Activated CD4-positive, alpha-beta memory T cell treated with anti-CD3 and anti-CD28 coated beads, Interleukin-2, amount 10 ng/mL, durations not matched to agents 7 days and 5 days (primary cell): ENCODE measurements at places on chromosomes 7 and 10.

DNA sequence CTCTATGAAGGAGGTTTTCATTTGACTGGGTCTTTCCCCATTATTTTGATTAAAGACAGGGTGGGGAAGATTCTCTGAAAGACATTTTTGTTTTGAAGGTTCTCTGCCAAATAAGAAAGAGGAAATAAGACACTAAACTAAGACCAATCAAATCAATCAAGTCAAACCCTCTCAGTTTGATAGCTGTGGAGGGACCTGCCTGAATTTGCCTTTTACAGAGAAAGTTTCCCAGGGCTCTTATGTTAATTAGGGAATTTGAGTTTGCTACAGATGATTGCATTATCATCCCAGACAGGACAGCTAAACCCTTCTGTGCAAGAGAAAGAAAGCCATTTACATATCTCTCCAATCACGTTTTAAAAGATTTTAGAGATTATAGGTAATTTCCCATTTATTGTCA, 80.0 kb downstream of the CSTF2T start:
- no peak for DNase-seq
- H3K4me1 ChIP-seq = no peaks in the 10 kb centered on the region
- H3K27ac ChIP-seq = no peak overlapping the region
- H3K36me3 ChIP-seq = no peaks in the 10 kb centered on the region

GRCh38 chr7:91151916-91152315, 112.3 kb upstream of the FZD1 start:
- no peak for DNase-seq
- no peak overlapping the region for H3K27ac ChIP-seq
- no peaks in the 10 kb centered on the region for H3K36me3 ChIP-seq
- no peaks in the 10 kb centered on the region for H3K27me3 ChIP-seq
- H3K4me3 ChIP-seq = no peak overlapping the region

- H3K36me3 ChIP-seq = no peaks in the 10 kb centered on the region
- H3K27me3 ChIP-seq = no peaks in the 10 kb centered on the region
- H3K4me1 ChIP-seq = peaks cover 3% of the 10 kb centered on the region
- DNase-seq = no peak
Observed at GRCh38 chr7:84081973-84082522, 112.5 kb downstream of the SEMA3A start.

- peaks cover 10% of the 10 kb centered on the region for H3K27me3 ChIP-seq
- no peak for DNase-seq
- peaks cover 29% of the 10 kb centered on the region for H3K4me1 ChIP-seq
- no peak overlapping the region for H3K4me3 ChIP-seq
- peak overlapping the region; percentile 73 for H3K27ac ChIP-seq
- H3K36me3 ChIP-seq = no peaks in the 10 kb centered on the region
Observed at GRCh38 chr10:103780242-103781149, 74.9 kb downstream of the SH3PXD2A start.

GRCh38 chr10:125779403-125780327, 4.0 kb upstream of the MMP21 start:
- no peaks in the 10 kb centered on the region for H3K27me3 ChIP-seq
- no peak overlapping the region for H3K27ac ChIP-seq
- H3K4me3 ChIP-seq = no peak overlapping the region
- H3K4me1 ChIP-seq = no peaks in the 10 kb centered on the region
- DNase-seq = no peak
- no peaks in the 10 kb centered on the region for H3K36me3 ChIP-seq

GRCh38 chr10:4107285-4107851, 322.4 kb upstream of the KLF6 start:
- no peaks in the 10 kb centered on the region for H3K27me3 ChIP-seq
- H3K27ac ChIP-seq = no peak overlapping the region
- no peak for DNase-seq
- H3K4me3 ChIP-seq = no peak overlapping the region
- H3K36me3 ChIP-seq = peaks cover 8% of the 10 kb centered on the region
- peaks cover 12% of the 10 kb centered on the region for H3K4me1 ChIP-seq

- H3K4me1 ChIP-seq = peaks cover 2% of the 10 kb centered on the region
- no peak overlapping the region for H3K4me3 ChIP-seq
- no peak for DNase-seq
- H3K27me3 ChIP-seq = no peaks in the 10 kb centered on the region
Observed at GRCh38 chr7:40300146-40300670, 165.4 kb downstream of the SUGCT start.

GRCh38 chr7:17311194-17311593, 12.7 kb downstream of the AHR start:
- no peak overlapping the region for H3K4me3 ChIP-seq
- peaks cover 25% of the 10 kb centered on the region for H3K36me3 ChIP-seq
- H3K27me3 ChIP-seq = no peaks in the 10 kb centered on the region
- no peak overlapping the region for H3K27ac ChIP-seq

DNA sequence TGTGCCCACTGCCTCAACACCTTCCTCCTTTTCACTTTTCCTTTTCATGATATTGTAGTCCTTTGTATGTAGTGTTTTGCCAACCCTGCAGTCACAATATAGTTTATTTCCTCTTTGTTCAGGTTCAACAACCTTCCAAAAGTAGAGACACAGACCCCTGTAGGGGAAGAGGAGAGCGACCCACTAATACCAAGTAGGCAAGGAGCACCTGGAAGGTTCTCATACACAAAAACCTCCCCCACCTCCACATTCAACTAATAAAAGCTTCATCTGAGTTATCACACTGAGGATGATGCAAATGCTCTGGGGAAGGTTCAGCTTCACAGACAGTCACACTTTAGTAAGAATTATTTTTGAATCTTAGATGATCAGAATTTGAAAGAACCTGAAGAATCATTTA, 41.6 kb downstream of the PIK3AP1 start:
- H3K4me3 ChIP-seq = no peak overlapping the region
- H3K27me3 ChIP-seq = peaks cover 3% of the 10 kb centered on the region
- H3K27ac ChIP-seq = no peak overlapping the region

GRCh38 chr10:3772361-3773171, 12.4 kb downstream of the KLF6 start:
- no peak overlapping the region for H3K4me3 ChIP-seq
- peaks cover 34% of the 10 kb centered on the region for H3K36me3 ChIP-seq
- no peaks in the 10 kb centered on the region for H3K27me3 ChIP-seq
- H3K4me1 ChIP-seq = peaks cover 41% of the 10 kb centered on the region
- no peak for DNase-seq
